ENCODE measurements at places on chromosomes 4 and X.

GRCh38 chrX:106437407-106437806 is 174.4 kb upstream of the RADX start:
- peak; percentile 13 for DNase-seq

- DNase-seq = no peak
Measured at GRCh38 chr4:94782707-94783106, 25.0 kb downstream of the BMPR1B start.

- no peak for DNase-seq
Measured at GRCh38 chr4:39574946-39575345, 47.7 kb upstream of the UGDH start.

DNA sequence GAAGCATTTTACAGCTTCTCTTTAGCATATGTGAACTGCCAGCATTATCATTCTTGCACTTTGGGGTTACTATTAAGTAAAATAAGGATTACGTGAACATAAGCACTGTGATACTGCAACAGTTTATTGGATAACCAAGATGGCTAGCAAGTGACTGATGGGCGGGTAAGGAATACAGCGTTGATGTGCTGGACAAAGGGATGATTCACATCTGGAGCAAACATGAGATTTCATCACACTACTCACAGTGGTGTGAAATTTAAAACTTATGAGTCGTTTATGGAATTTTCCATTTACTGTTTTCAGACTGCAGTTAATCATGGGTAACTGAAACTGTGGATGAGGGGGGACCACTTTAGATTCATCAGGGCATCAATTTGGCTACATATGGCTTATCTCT is 16.0 kb downstream of the NBDY start:
- DNase-seq = no peak

DNA sequence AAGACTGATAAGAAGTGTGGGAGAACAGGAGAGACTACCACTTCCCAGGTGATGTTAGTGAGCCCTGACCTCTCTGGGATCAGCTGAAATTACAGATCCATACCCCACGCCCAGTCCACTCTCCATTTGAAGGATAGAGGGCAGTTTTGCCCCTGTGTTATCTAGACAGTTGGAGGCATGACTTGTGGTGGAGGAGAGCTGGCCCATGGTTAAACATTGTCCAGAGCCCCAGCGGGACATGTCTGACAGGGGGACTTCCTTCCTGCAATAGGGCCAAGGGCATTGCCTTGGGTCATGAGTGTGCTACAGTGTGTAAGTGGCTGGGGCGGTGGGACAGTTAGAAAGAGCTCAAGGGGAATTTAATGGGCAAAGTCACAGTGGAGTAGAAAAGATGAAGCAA is 181.1 kb downstream of the MID1IP1 start:
- no peak for DNase-seq

DNA sequence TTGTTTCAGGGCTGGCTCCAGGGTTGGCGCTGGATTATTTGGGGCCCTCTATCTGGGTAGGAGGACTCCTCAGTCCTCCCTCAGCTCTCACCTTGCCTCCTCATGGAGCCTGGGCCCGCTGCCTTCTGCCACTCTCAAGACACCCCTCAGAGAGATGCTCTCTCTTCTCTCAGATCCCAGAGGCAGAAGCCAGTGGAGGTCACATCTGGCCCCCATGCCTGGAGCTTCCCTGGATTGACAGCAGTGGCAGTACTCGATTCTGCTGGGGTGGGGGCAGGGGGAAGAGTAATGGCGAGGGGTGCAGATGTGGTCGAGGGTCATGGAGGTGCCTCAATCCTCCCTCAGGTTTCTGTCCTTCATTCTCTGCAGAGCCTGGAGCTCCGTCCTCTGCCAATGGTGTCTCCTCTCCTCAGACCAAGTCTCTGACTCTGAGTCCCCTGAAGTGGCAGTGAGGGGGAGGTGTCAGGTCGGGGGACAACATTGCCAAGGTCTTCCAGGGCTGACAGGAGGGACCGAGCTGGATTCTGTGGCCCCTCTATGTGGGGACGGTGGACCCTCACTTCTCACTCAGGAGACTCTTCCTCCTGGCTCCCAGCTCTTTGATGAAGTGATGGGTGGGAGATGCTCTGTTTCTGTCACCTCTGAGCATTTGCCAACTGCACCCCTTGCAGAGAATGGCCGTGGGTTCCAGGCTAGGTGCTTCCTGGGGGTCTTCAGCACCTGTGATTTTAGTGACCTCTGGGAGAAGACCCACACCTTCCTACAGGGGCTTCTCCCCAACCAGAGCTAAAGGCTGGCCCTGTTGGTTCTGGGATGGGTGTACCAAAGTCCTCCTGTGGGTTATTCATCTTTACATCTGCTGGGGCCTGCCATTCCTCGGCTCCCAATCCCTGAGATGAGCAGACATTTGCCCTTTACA is 10.9 kb upstream of the HSFX1 start:
- no peak for DNase-seq

GRCh38 chr4:168847771-168848502 is 162.1 kb downstream of the CBR4 start:
- DNase-seq = peak; percentile 38

DNA sequence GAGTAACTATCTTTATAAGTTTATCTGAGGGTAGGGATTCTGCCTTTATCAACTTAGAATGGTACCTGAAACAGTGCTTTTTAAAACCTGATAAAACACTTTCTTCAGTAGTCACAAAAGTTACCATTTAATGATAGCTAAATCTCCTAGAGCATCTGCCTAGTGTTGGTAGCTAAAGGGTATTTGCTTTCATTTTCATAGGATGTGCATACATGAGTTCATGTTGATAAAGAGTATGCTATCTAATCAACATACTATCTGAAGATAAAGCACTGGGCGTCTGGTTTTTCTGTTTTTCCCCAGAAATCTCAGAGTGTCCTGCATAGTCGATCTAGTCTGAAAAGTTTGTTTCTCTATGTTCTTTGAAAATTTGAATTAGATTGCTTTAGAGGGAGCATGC is 75.1 kb downstream of the ADGRL3 start:
- no peak for DNase-seq

DNA sequence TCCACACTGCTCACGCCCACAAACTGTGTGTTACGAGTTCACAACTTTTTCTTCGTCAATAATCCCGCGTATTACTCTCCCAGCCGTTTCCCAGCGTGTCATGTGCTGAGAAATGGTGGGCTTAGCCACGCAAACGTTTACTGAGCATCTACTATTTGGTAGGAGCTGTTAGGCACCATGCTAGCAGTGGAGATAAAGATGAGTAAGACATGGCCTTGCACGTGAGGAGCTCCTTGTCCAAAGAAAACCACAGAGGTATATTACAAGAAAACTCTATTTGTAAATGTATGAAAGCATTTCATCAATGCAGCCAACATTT is 821 bp upstream of the TMEM128 start:
- DNase-seq = peak; percentile 16

DNA sequence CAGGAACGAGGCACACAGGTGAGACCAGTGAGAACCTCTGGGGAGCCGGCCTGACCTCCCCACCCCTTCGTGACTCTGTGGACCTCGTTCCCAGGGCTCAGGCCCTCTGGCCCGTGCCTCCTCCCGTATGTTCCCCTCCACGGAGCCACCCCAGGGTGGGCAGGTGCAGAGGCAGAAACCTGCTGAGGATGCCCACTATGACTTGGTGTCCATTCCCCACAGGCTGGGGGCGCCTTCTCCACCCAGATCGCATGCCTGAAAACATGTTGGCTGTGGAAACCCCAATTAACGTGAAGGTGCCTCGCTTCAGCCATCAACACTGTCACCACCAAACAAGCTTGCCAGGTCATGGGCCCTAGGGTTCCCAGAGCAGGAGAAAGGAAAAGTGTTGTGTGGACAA is 27.0 kb downstream of the BLOC1S4 start:
- no peak for DNase-seq

- no peak for DNase-seq
Measured at GRCh38 chrX:41796046-41796445, 72.1 kb downstream of the GPR82 start.

DNA sequence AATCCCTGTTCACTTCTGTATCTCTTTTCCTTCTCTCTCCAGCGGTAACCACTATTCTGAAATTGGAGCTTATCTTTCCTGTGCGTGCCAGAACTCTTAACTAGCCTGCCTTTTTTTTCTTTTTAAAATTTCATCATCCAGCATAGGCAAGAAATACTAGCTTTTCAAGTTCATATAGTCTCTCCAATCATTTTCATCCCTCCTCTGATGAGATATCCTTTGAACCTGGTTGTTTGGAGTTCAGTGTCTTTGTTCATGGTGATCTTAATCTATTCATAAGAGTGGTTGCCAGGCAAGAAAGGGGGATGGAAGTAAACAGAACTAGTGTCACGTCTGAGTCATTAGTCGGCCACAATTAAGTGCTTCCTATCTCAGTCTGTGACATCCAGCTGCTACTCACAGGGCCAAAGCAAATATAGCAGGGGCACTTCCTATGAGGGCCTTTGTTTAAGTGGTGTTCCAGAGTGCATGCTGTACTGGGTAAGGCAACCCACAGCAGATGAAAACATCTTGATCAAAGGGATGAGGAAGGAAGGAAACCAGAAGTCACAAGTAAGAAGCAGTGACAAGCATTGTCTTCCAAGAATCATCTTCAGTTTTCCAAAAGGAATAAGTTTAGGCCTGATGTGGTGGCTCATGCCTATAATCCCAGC is 56.4 kb upstream of the XIAP start:
- peak; percentile 76 for DNase-seq

DNA sequence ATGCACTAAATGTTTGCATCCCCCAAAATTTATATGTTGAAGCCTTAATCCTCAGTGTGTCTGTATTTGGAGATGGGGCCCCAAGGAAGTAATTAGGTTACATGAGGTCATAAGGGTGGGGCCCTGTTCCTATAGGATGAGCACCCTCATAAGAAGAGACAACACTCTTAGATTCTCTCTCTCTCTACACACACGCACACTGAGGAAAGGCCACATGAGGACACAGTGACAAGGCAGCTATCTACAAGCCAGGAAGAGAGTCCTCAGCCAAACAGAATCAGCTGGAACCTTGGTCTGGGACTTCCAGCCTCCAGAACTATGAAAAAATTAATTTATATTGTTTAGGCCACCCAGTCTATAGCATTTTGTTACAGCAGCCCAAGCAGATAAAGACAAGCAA is 69.3 kb upstream of the NOCT start:
- no peak for DNase-seq

DNA sequence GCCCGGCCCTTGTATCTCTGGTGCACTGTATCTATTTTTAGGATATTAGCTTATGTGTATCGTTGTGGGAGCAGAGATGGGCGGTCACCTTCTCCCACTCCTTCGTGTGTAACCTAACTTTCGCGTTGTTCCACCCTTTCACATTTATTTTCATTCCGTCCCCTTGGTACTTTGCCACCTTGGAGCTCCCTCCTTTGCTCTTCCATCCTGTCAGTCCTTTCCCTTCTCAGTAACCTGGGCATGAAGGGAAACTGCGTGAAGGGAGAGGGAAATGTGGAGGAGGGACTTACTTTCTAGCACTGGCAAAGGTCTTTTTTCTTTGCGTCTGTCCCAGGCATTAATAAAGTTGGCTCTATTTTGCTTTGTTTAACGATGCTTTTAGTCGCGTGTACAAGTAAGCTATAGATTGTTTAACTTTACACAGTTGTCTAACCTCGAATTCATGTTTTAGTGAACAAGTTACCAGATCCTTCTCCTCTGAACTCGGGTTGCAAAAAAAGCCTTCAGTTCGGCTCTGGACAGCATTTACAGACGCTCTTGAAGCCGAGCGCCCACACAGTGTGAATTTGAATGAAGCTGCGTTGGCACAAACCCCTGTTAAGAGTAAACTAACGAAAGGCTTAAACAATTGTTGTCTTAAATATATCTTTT is 3.9 kb downstream of the PCDH10 start:
- DNase-seq = no peak

- no peak for DNase-seq
Measured at GRCh38 chr4:147778942-147779341, 47.1 kb downstream of the ARHGAP10 start.

DNA sequence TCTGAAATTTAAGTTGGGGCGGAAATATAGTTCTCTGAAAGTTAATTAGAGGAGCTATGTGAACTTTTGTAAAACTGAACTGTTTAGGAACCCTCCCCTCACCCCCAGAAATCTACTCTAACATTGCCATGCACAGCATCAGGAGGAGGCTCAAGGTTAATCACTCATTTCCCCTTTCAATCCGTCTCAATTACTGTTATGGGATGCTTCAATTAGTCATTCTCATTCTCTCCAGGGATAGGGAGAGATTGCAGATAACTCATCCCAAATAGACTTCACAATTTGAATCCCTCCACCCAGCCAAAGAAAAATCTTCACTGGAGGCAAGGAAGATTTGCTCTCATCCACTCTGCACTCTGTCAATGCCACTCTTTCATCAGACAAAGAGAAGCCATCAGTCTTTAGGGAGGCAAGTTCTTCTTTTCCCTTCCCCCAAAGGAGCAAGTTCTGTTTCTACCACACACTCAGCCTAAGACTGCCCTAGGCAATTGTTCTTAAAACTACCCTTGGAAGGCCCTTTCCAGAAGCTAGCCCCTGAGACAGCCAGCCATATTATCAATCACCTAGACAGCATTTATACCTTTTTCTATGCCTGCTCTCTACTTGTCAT is 140.4 kb downstream of the SLC10A7 start:
- peak; percentile 42 for DNase-seq

DNA sequence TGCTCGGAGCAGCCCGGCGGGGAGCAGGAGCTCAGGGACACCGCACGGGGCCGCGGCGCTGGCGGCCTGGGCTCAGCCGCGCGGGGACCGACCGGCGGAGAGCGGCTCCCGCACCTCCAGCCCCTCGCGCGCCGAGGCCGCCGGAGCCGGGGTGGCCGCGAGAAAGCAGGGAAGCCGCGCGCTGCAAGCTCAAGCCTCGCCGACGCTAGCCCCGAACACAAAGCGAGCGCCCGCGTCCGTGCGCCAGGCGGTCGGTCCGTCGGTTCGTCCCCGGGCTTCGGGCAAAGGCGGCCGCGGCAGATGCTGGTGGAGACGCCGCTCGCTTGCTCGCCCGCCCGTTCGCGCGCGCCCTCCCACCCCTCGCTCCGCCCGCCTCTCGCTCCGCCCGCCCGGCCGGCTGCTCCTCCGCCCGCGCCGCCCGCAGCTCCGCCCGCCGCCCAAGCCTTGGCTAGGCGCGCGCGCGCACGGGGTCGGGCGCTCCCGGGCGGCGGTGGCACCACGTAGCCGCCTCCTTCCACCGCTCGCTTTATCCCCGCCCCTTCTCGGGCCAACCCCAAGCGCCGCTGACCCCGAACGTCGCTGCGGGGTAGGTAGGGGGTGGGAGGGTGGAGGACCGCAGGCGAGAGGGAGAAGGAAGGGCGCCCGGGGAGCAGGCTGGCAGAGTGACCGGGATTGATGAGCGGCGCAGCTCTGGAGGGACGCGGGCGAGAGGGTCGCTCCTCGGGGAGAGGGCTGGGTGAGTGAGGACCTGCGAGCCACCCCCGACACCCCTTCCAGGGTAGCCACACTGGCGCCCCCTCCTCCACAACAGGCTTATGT is at the start of gene TSPAN5:
Gene TSPAN5, minus strand, starts transcription at position 325 of the 819 bp plus-strand sequence.
- peak; percentile 49 for DNase-seq

GRCh38 chr4:54908763-54909162 is 216.6 kb downstream of the KDR start:
- DNase-seq = no peak

- DNase-seq = no peak
Measured at GRCh38 chr4:93092765-93093164, 735.8 kb upstream of the ATOH1 start.

- no peak for DNase-seq
Measured at GRCh38 chrX:31600823-31601222, 529.0 kb upstream of the FTHL17 start.

GRCh38 chrX:30301963-30302362 is 7.2 kb downstream of the NR0B1 start:
- no peak for DNase-seq

GRCh38 chr4:177393236-177393635 is 49.0 kb downstream of the AGA start:
- no peak for DNase-seq

- DNase-seq = no peak
Measured at GRCh38 chr4:42489095-42489494, 91.8 kb downstream of the SHISA3 start.
